MV-4-11 (cell line): ENCODE measurements at places on chromosomes 4 and X.

DNA sequence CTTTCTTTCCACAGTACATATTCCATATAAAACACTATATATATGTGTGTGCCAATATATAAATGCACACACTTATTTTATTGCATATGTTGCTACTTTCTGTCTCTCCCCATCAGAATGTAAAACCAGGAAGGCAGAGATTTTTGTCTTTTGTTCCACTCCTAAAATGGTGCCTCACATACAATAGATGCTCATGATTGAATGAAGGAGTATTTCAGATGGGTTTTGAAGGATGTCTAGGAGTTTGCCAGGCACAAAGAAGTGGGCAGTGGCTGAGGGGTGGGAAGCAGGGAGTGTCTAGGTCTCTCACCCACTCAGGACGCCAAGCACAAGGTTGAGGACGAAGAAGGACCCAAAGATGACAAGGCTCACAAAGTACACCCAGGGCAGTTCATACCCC is 5.4 kb downstream of the CACNA1F start:
- no peak for DNase-seq

DNA sequence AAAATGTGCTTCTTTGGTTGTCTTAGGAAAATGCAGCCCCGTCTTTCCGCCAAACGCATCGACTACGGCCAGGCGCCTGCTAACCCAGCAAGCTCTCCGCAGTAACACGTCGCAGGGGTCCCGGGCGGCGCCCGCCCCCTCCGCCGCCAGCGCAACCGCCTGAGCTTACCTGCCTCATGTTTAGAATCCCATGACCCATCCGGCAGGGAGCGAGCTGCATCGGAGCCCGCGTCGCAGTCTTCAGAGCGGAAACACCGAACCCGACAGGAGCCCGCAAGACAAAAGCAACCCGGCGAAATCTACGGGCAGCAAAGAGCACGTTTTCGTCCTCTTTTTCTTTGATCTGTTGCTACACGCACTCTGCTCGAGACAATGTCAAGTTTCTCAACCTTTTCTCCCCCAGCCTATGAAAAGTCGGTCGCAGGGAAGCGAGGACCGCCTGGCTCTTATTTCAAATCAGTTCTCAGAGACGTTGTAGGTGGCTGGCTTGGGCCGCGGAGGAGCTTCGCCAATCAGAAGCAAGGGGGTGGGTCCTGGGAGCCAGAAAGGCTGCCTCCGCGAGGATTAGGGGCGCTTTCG is at the start of gene MID1:
Gene MID1 (minus strand): TSS at position 465 of the 579 bp plus-strand sequence. CDS start 53,038 bp downstream, outside the sequence.
- no peak for DNase-seq

GRCh38 chrX:101550751-101551379 is 518 bp downstream of the ARMCX1 start:
- no peak for DNase-seq

DNA sequence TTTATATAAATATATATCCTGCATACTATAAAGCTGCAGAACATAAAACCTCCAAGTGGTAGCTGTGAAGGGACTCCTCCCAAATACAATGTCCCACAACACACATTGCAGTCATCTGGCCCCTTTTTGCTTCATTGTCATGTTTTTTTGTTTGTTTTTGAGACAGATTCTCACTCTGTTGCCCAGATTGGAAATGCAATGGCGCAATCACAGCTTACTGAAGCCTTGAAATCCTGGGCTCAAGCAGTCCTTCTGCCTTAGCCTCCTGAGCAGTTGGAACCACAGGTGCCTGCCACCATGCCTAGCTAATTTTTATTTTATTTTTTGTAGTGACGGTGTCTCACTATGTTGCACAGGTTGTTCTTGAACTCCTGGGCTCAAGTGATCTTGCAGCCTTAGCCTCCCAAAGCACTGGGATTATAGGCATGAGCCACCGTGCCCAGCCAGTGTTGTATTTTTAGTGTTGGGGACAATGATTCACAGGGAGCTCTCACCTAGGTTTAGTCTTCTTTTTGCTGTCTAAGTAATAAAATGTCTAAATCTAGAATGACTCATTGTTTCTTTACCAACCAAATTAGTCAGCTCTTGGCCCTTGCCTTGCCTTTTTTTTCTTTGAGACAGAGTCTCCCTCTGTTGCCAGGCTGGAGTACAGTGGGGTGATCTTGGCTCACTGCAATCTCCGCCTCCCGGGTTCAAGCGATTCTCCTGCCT is 24.0 kb upstream of the XIAP start:
- peak; percentile 66 for DNase-seq

DNA sequence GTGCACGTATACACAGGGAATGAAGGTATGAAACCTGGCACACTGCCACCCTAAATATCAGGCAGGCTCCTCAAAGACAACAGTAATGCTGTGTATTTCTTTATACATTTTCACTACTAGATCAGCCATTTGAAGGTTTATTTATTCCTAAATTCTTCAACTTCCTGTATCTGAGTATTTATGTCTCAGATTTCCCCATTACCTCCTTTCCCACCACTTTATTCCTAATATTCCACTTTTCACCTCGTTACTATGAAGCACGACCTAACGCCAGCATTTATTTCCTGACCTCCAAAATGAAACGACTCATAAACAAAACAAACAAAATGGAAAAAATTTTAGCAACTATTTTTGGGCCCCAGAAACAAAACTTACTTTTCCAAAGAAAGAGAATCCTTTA is 69.6 kb downstream of the MAML3 start:
- DNase-seq: no peak

- no peak for DNase-seq
These were observed 62.0 kb downstream of the APOOL start for GRCh38 chrX:85065512-85066198.

DNA sequence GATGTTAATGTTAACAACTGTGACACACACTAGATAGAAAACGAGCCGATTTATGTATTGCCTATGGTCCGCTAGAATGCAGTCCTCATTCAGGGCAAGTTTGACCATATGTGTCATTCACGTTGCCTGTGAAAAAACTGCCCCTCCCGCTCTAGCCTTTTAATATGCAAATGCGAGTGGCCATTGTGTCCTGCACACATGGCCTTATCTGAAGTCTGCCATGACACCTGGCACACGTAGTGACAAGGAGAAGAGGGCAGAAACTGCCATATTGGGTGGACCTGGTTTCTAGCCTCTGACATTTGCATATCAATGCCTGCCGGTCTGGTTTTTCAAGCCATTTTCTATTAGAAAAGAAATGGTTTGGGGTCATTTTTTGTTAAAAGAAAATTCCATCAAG is 303.3 kb upstream of the TECRL start:
- DNase-seq: no peak

- DNase-seq: peak; percentile 9
These were observed 40.3 kb downstream of the RWDD4 start for GRCh38 chr4:183618681-183619080.

GRCh38 chrX:22397566-22397965 is 124.9 kb downstream of the CBLL2 start:
- DNase-seq: no peak

DNA sequence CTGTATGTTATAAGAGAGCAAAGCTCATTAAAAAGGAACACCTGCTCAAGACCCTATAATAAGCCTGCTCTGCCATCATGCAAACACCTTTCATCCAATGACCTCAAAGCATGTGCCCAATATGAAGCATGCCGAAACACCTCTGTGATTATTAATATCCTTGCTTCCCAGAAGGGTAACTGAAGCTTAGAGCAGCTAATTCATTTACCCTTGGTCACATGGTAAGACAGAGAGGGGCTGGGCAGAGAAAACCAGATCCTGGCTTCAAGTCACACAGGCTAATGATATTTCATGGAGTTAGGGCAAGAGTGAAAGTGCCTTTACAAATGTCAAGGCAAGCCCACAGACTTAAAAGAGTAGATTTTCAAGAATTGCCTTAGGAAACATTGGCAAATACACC is 5.6 kb downstream of the AMOT start:
- no peak for DNase-seq

DNA sequence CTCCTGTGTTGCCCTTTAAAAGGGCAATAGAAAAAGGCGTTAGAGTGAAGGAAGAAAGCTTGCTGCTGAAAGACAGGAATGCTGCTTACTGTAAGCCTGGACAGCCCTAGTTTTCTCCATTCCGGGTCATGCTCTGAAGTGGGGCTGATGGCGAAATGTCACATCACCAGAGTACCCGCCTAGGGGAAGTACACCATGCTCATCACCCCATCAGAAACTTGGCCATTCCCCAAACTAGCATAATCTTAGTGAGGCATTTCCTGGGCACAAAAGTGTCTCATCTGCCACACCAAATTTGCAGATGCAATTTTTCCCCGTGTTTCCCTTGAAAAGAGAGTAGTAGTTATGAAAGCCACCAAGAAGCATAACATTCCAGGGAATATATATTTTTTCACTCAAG is 47.8 kb upstream of the CAMK2D start:
- peak; percentile 87 for DNase-seq

DNA sequence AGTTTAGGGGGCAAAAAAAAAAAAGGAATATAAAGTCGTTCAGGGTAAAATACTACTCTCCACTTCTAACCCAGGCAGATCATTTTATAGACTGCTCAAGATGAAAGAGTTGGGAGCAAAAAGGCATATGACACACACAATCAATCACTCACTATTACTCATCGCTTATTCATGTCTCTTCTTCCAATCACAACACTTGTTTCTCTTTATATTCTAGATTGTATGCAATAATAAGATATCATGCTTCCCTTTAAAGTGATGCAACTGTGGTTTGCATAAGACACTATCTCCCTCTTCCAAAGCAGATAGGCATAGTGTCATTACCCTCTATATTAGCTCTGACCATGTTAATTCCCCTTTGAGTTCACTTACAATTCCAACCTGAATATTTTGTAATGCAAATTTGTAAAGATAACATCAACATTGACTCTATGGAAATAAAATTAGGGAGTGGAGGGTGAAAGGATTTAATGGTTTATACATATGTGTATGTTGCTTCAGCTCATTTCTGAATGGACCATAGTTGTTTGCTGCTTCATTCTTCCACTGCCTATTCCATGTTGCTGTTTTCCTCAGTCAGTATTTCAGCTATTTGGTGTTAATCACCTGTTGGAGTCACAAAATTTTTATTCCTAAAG is 154.9 kb upstream of the EPHA5 start:
- no peak for DNase-seq

DNA sequence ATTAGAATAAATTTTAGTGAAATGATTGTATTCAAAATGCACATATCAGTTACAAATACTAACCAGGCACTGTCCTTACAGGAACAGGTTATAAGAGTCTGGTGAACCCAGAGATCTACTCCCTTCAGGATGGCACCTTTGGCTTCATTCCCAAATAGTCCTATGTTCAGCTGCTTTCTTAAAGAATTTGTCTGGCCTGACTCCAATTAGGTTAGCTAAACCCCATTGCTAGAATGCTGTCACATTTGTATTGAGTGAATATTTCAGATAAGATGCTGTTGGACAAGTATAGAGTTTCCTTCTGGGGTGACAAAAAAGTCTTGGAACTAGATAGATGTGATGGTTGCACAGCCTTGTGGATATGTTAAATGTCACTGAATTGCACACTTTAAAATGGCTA is 69.4 kb downstream of the EFHC2 start:
- no peak for DNase-seq

DNA sequence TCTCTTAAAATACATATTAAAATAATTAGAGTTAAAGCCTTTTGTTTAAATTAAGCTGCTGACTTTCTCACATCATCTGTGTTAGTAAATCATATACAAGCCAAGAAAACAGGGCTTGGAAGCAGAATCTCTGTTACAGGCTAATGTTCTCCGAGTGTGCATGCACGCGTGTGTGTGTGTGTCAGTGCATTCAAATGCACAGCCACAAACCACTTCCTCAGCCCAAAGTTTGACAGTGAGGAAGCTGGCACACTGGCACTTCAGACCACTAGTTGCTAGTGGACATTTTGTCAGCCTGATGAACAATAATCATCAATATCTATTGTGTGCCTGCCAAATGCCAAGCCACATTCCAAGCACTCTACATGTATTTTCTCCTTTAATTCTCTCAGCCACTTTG is 5.6 kb downstream of the MAOB start:
- peak; percentile 38 for DNase-seq

- peak; percentile 40 for DNase-seq
These were observed at the start of gene REST for GRCh38 chr4:56907489-56908205. Gene REST, plus strand, starts transcription at chr4:56907900. Its CDS starts 2,739 bp downstream, at chr4:56910639.

DNA sequence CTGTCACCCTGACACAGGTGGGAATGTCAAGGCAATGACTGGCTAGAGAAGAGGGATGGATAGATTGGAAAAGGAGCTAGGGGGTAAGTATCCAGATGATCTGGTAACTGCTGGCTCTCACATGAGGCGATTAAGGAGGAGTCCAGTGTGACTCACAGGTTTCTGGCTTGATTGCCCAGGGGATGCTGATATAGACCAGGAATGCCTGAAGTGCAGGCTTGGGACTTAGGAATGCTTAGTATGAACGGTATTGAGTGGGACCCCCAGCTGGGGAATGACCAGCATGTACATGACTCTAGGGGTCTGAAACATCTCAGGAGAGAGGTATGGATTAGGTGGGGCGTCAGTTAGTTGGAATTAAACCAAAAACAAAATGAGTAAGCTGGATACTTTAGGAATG is 65.8 kb upstream of the PRPS1 start:
- DNase-seq: no peak

GRCh38 chr4:107452717-107453630 is 267.1 kb downstream of the PAPSS1 start:
- no peak for DNase-seq

DNA sequence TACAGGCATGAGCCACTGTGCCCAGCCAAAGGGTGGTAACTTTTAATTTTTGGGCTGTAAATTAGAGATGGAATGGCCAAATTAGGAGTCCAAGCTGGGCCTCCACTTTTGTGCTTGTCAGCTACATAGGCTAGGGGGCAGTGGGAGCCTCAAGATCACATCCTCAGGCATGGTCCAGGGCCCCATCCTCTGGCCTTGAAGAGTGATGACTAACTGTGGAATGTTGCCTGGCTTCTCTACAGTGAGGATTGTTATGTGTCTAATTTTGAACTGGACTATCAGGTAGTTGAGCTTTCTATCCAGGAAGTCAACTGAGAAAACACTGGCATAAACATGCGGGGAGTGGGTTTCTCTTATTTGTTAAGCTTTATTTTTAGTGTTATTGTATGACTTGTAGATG is 33.0 kb downstream of the CCNG2 start:
- no peak for DNase-seq

GRCh38 chrX:140815868-140816267 is 106.3 kb downstream of the LINC00632 start:
- no peak for DNase-seq

GRCh38 chrX:12972243-12972642 is 2.7 kb upstream of the TMSB4X start:
- peak; percentile 69 for DNase-seq

GRCh38 chr4:77235289-77235854 is 78.4 kb downstream of the CCNG2 start:
- DNase-seq: no peak

DNA sequence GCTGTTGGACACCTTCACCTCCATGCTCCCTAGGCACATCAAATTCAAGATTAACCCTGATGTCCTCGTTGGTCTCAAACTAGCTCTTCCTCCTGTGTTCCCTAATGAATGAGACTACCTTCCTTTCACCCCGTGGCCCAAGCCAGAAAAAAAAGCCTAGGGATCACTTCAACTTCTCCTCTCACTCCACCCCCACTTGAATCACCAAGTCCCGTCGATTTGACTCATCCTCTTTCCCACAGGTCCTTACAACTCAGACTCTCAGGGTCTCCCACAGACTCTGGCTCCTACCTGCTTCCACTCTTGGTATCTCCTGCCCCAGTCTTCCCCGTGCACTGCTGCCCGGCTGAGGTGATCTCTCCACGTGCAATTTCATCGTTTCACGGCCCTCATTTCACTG is 8.5 kb downstream of the SLC25A43 start:
- DNase-seq: no peak

- no peak for DNase-seq
These were observed 81.9 kb downstream of the FHDC1 start for GRCh38 chr4:153018031-153018430.

GRCh38 chr4:25096981-25097443 is 63.2 kb downstream of the SEPSECS start:
- no peak for DNase-seq
